ENCODE measurements at places on chromosomes 5 and 9.

- no peak for DNase-seq
These were observed 62.8 kb downstream of the RAPGEF1 start for GRCh38 chr9:131677049-131677443.

- no peak for DNase-seq
These were observed 84.6 kb downstream of the SLC44A1 start for GRCh38 chr9:105328872-105329718.

GRCh38 chr5:1804001-1804690 is 2.9 kb downstream of the NDUFS6 start:
- no peak for DNase-seq

GRCh38 chr5:73039082-73039481 is 81.3 kb upstream of the TMEM171 start:
- no peak for DNase-seq

DNA sequence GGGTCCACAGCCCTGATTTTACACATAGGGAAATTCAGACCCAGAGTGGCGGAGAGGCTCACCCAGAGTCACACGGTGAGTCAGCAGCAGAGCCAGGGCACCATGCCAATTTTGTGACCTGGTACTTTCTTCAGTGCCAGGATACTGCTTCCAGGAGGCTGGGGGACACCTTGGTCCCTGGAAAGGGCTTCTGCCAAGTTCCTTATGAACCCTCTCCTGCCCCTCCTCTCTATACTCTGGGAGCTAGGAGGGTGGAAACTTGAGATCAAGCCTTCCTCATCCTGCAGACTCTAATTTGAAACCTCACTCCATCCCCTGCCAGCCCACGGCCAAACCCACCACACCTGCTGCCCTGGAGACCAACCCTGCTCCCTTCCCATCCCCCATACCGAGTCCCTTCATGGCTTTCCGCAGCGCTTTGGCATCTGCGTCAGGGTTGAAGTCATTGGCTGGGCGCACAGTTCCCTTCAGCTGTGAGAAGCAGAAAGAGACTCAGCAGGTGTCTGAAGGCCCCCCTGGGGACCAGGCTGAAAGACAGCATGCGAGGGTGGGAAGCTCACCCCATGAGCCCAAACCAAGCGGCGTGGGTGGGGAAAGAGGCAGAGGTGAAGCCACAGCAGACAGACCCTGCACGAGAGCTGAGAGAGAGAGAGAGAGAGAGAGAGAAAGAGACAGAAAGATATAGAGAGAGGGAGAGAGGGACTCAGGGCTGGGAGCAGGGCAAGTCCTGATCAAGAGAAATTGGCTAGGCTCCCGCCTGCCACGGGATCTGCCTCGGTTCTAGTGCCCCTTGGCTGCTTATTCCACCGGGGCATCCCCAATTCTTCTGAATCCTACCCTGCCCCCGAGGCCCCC is 33.5 kb downstream of the ANXA6 start:
- no peak for DNase-seq

DNA sequence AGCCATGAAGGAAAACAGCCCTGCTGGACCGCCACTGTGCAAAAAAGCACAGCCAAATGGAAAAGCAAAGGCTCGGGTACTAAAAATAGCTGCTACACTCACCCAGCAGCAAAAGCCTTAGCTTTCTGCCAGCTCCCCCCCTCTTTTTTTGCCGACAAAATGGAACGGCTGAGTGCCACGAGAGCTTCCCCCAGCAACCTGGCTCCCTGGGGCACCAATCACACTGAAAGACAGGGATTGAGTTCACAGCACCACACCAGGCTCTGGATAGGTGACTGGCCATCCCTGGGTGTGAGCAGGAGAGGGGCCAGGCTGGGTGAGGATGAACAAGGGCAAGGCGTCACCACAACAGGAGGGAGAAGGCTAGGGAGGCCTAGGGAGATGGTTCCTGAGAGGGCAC is 66.7 kb downstream of the SIL1 start:
- peak; percentile 58 for DNase-seq

GRCh38 chr9:116643691-116644090 is 43.4 kb upstream of the TRIM32 start:
- DNase-seq: no peak

DNA sequence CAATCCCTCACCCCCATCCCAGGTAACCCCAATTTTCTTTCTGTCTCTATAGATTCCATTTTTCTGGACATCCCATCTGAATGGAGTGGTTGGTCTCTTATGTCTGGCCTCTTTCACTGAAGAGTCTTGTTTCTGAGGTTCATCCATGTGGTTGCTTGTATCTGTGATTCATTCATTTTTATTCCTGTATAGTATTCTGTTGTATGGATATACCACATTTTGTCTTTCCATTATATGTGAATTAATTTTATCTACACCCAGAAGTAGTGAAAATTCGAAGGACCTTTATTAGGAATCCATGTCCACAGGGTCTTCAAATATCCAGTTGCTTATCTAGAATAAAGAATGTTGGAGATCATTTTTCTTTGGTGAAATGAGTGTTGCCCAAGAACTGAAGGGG is 207.6 kb upstream of the MSX2 start:
- no peak for DNase-seq

GRCh38 chr5:53397141-53397757 is 83.2 kb upstream of the FST start:
- no peak for DNase-seq

DNA sequence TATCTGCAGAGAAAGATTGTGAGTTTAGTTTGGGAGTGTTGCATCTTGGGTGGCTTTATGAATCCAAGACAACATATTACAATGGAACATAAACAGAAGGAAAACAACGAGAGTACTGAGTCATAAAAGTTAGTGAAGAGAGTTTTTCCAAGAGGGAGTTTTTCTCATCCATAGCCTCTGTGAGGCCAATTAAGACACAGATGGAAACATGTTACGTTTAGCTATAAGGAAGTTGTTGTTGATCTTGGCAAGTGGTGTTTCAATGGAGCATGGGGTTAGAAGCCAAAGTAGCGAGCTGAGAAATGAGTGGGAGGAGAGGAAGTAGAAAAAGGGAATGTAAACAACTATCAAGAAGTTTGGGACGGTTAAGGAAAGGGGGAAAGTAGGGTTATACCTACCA is 53.3 kb upstream of the SPATA31D4 start:
- no peak for DNase-seq

- no peak for DNase-seq
These were observed 41.4 kb downstream of the TLE4 start for GRCh38 chr9:79613145-79613544.

GRCh38 chr9:136043441-136043991 is 51.6 kb downstream of the NACC2 start:
- no peak for DNase-seq

- no peak for DNase-seq
These were observed 1055.7 kb downstream of the PTPRD start for GRCh38 chr9:9556865-9557803.

DNA sequence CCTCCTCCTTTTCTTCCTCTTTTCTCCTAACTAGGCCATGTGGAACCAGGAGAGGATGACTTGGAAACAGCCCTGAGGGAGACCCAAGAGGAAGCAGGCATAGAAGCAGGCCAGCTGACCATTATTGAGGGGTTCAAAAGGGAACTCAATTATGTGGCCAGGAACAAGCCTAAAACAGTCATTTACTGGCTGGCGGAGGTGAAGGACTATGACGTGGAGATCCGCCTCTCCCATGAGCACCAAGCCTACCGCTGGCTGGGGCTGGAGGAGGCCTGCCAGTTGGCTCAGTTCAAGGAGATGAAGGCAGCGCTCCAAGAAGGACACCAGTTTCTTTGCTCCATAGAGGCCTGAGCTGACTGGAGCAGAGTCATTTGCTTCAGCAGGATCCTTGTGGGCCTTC is 13.7 kb downstream of the NUDT2 start:
- peak; percentile 71 for DNase-seq

GRCh38 chr5:56350597-56351170 is 117.6 kb upstream of the ANKRD55 start:
- DNase-seq: no peak

DNA sequence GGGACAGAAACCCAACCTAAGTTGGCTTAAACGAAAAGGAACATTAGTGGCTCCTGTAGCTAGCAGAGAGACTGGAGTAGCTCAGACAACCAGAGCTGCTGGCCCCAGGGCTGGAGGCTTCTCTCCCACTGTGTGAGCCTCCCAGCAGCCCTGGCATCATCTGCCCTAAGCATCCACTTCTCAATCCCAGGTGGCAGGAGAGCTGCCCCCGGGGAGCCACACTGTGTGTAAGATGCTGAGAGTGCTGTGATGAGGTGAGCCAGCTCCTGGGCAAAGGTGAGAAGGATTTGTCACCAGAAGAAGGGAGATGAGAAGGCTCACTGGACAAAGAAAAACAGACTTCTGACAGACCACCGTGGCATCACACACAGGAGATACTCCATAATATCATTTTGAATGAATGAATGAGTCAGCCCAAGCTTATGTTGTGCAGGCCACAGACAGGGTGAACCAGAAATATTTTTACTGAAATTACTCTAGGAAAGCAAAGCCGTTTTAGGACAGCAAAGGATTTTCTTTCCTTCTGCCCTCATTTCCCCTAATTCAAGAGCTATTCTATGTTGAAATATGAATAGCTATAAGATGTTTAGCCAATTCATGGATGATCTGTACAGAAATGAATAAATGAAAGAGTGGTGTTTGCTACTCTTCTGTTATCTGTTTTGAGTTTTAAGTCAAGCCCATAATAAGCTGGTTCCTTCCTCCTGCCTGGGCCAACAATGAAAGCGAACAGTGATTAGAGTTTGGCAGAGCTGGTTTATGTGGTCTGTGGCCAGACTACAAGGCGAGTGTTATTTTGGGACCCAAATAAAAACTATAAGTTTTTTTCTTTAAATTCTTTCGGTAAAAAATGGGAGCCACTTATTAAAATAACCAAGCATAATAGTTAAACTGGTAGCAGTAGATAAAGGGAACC is 57.4 kb upstream of the ECM2 start:
- no peak for DNase-seq

- no peak for DNase-seq
These were observed 58.7 kb upstream of the TNFSF8 start for GRCh38 chr9:114988962-114989599.

GRCh38 chr9:33223696-33224095 is 16.3 kb upstream of the SPINK4 start:
- no peak for DNase-seq

GRCh38 chr5:133245191-133246052 is 193.6 kb downstream of the HSPA4 start:
- no peak for DNase-seq

DNA sequence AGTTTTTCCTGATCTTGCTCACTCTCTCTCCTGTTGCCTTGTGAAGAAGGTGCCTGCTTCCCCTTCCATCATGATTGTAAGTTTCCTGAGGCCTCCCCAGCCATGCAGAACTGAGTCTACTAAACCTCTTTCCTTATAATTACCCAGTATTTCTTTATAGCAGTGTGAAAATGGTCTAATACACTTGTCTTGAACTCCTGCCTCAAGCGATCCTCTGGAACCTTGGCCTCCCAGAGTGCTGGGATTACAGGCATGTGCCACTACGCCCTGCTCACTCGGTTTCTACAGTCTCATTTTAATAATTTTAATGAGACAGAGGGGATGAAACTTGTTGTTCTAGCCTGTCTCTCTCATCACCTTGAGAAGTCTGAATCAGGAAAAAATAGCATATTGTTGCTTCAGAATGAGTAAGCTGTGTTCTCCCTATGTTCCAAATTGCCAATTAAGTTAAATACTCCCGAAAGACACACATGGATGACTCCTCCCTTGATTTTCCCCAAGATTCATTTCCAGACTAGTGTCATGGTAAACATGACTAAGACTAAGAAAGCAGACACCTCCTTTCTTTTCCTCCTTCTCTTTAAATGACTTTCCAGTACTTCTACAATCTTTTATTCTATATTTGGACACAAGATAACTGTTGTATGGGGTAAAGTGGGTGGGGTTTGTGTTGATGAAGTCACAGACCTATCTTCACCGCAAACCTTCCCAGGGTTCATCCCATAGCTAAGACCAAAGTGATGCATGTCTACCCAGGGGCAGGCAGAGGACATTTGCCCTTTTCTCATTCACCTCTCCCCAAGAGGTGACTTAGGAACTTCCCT is 7.8 kb upstream of the DNAJC18 start:
- no peak for DNase-seq

DNA sequence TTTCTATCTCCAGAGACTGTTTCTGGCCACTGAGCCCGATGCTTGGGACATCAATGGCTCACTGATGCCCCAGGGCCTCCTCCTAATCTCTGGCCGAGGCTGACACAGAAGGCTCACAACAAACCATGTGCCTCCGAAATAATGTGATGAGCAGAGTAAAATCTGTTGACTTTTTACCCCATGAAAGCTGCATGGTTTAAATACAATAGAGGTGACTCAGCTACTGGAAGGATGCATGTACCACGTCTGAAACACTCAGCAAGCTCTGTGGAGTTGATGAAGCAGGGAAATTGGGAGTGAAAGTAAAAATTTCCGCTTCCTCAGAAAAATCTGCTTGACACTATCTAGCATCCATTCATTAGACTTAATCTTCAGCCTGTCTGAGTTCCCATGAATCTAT is 111.1 kb upstream of the EQTN start:
- no peak for DNase-seq

GRCh38 chr5:1513326-1514026 is 10.3 kb downstream of the LPCAT1 start:
- DNase-seq: no peak

DNA sequence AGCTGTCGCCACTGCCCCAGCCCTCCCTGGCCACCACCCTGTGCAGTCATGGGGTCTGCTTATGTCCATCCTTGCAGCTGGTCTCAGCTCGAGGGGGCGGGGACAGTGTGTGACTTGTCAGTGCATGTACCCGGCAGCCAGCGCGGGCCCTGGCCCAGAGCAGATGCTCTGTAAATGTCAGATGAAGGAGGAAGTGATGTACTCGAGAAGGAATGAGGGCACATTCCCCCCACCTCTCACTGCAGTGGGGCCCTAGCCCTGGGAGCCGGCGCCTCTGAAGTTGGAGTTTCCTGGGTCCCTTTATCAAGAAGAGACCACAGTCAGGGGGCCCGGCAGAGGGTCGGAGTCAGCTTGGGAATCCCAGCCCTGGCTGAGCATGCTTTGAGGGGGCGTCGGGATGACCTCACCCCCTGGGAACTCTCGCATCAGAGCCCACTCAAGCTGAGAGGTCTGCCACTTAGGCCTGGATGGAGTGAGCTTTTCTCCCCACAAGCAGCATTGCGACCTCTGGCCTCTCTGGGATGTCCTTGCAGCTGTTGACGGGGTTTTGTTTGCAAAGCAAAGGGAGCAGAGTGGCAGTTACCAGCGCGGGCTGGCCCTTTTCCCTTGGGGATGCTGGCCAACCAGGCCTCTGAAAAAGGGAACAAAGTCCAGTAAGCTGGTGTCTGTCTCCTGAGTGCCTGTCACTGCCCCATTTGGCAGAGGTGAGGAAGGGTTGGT is 19.0 kb downstream of the NEURL1B start:
- DNase-seq: peak; percentile 89

GRCh38 chr5:110846398-110847001 is 107.7 kb downstream of the SLC25A46 start:
- no peak for DNase-seq

GRCh38 chr9:71721855-71722254 is 46.5 kb downstream of the CEMIP2 start:
- no peak for DNase-seq

DNA sequence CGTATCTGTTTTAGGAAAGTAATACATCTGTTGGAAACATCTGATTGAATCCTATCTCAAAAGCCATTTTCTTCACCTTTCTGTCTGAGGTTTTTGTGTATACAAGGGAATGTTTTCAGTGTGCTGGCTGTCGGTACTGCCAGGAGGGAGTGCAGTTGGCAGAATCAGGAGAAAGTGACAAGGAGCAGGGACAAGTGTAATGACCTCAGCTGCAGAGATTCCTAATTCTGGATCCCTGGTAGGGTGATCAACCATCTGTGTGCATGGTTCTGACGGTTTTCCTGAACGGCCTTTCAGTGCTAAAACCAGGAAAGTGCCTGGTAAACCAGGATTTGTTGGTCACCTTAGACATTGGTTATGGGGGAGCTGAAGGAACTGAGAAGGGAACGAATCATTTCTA is 1.6 kb upstream of the GDA start:
- DNase-seq: no peak

- no peak for DNase-seq
These were observed 789.4 kb downstream of the CDH12 start for GRCh38 chr5:22063717-22064116.

All from pons (tissue), 1 donor.